Activated T-helper 1 cell treated with anti-CD3 and anti-CD28 coated beads, Interleukin-2, amount 50 U/mL, for 16 hours (primary cell): ENCODE measurements at places on chromosomes 5 and 9.

DNA sequence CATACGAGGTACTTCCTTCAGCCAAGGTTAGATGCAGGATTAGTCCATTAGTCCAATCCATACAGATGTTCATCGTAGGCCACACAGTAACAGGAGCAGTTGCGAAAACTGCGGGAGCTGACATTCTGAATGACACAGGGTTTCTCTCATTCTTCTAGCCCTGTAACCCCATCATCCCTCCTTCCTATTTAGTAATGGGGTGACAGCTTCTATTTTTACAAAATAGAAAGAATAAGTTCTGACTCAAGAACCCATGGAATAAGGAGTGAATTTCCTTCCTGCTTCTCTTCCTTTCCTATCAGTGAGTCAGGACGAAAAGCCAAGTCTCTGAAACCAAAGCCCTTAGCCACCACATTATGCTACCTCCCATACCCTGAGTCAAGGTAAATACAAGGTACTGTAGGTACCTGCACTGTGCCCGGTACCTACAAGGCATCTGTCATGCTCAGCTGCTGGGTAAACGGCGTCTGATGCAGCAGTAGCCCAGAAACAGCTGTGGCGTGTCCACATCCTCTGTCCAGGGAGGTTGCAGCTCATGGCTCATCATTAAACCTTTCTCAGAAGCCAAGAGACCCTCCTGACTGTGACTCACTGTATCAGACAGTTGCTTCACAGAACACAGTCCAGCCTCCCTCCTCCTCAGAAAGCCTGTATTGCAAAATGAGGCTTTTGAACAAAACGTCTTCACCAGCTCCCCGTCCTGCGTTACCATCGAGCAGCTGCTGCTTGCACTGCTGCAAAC lies 84.2 kb downstream of the ESM1 start:
- no peak for DNase-seq

DNA sequence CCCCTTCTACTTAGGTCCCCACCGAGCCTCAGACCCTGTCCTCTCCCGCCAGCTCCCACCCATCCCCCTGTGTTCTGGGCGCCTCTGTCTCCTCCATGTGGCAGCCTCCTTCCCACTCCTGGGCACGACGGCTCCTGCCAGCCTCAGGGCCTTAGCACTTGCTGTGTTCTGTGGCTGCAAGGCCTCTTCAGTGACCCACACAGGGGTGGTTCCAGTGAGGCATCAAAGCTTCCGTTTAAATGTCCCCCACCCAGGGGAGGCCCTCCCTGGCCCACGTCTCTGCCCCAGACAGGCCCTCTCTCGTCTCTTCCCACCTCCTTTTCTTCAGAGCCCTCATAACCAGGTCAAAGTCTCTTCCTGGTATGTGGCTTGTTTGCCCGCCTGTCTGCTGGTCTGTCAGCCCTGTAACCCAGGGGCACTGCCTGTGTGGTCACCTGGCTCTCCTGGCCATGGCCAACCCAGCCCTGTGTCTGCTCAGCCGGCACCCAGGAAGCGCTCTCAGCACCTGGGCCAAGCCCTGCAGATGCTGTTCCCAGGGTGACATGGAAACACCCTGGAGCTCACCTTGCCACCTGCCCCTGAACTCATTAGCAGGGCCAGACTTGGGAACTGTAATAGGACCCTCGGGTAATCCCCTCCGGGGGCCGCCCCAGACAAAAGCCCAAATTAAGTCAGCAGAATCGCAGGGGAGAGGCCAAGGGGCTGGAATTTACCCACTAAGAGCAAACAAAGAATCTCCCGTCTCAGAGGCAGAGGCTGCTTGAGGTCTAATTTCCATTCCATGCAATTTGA lies 33.7 kb downstream of the LHX3 start:
- no peak for DNase-seq

DNA sequence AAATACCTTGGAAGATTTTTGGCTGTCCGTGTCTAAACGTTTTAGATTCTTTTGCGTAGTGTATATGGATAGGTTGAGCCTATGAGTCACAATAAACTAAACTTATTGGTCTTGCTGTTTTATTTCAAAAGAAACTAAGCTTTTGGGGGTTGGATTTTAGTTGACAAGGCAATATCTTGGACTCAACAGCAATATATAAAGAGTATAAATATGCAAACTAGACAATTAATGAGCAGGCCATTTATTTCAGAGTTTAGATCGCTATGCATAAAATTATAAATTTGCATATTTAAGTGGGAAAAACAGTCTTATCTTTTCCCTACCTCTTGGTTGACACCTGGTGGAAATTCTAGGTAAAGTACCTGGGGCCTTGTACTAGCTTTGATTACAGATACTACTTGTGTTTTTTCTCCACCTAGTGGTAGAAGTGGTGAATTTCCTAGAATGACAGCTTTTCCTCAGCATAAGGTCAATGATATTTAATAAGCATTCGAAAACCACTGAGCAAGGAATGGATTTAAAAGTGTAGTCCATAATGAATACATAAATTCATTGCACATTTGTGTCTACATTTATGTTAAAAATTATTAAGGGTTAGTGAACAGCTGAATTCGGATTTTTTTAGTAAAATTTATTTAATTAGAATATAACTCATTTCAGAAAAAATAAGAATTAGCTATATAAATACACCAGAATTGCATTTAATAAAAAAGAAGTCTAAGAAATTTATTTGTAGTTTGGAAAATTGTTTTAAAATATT lies 1.7 kb upstream of the ARRDC3 start:
- no peak for DNase-seq

DNA sequence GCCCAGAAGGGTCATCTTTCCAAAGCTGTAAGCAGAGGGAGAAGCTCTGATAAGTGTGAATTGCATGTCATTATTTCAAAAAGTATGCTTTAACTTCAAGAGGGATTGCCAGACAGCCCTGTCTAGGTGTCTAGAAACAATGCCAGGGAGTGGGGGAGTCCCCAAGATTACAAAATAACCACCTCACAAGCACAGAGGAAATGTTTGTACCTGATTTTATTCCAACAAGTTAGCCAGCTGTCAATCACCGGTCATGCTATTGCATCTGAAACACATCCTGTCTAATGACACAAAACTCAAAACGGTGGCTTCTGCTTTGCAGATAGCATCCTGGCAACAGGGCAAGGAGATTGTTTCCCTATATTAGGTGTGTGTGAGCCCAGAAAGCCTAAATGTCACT lies 154.2 kb upstream of the WWC1 start:
- no peak for DNase-seq

GRCh38 chr9:122031776-122032175 lies 61.3 kb downstream of the TTLL11 start:
- DNase-seq: no peak

DNA sequence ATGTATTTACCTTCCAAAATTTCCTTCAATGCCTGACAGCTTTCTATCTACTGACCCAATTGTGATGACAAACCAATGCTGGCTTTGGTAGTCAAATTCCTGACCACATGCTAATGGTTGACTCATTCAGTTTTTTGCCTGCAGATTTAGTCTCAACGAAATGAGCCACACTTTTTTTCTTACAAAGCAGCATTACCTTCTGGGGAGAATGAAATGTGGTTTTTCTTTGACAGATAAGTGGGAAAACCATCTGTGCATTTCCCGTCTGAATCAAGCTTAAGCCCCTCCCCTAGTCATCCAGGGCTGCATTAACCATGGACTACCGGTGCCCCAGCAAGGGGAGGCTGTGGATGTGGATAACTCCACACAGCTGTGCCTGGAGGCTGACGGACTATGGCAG lies 99.6 kb upstream of the TAF11L2 start:
- DNase-seq: no peak

DNA sequence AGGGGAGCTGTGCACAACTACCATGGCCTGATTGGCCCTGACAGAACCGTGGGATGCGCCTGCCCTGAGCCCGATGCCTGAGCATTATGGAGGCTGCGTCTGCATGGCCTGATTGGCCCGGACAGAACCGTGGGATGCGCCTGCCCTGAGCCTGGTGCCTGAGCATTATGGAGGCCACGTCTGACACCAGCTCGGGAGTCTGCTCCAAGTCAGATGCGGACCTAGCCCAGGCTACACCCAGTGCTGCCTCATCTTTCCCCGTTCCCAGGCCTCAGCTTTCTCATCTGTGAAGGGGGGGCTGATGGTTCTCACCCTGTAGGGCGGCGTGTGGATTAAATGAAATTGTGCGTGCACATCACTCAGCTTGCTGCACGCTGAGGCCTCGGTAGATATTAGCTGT lies 7.3 kb downstream of the CEP72 start:
- no peak for DNase-seq
